ENCODE measurements at places on chromosomes 1 and 21.

- DNase-seq: no peak
Measured at GRCh38 chr1:160471253-160471652, 51.8 kb downstream of the SLAMF6 start.

- DNase-seq: no peak
Measured at GRCh38 chr1:170555370-170555769, 23.4 kb downstream of the GORAB start.

DNA sequence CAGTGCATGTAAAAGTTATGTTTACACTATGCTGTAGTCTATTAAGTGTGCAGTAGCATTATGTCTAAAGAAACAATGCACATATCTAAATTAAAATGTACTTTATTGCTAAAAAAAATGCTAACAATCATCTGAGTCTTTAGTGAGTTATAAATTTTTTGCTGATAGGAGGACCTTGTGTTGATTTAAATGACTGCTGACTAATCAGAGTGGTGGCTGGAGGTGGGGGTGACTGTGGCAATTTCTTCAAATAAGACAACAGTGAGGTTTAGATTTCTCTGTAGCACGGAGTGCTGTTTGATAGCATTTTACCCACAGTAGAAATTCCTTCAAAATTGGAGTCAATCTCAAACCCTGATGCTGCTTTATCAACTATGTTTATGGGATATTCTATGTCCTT, 37.0 kb downstream of the HS2ST1 start:
- DNase-seq: no peak

GRCh38 chr1:92577261-92577895, 90.7 kb upstream of the GFI1 start:
- DNase-seq: no peak

DNA sequence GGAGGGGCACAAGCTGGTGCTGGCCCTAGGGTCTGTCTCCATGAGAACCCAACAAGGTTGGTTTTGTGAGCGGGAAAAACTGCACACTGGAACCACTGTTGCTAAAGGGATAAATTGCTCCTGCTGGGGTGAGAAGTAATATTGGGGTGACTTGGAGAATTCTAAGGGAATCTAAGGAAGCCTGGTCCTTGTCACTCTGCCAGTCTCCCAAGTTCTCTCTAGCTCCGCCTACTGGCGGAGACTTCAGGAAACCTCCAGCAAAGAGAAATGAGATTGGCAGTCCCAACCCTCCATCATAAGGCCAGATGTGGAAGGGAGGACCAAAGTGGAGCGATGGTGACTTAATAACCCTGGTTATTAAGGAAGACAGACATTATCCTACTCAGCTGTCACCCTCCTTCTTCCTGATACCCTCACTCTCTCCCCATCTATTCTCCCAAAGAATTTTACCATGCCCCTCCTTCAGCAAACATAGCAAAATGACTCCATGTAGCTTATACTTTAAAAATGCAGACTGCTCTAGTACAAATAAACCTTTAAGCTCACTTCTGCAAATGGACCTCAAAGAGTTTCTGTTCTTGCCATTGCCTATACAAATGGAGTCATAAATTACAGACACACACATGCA, 2.7 kb downstream of the LCE1F start:
- no peak for DNase-seq

GRCh38 chr1:220318673-220319072, 46.4 kb upstream of the RAB3GAP2 start:
- DNase-seq: no peak

DNA sequence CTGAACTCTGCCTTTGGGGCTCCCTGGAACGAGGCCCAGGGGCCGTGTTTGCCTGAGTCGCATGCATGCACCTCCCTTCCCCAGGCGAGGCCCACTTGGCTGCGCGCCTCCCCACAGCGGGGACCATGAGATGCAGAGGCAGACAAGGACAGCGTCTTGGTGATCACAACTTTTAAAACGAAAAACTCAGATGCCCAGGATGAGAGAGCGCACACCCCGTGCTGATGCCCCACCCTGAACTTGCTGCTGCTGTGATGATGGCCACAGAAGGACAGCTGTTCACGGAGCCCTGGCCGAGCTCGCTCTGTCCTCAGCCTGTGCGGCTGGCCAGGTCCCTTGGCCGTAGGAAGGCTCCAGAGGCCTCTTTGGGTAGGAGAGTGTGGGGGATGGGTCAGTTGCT, 11.4 kb upstream of the PRMT2 start:
- no peak for DNase-seq

DNA sequence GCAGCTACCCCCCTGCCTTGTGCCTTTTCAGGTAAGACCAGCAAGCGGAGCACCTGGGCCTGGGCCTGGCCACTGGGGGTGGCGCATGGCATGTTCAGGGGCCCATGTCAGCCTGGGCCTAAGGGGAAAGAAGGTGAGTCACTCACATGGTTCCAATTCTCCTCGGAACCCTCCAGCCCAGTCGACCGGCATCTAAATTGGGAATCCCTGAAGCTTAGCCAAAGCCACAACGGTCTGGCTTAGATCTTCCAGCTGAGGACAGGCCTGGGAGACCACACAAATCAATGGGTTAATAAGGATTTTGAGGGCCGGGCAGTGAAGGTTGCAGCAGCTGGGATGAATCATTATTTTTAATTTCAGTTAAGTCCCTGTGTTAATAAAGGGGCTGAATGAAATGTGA, 145.1 kb upstream of the SMYD2 start:
- DNase-seq: no peak

GRCh38 chr1:184022668-184023067, 14.9 kb downstream of the COLGALT2 start:
- DNase-seq: no peak

- no peak for DNase-seq
Measured at GRCh38 chr1:56200896-56201295, 378.5 kb downstream of the PLPP3 start.
